HFFc6 (cell line): ENCODE measurements at places on chromosomes 6 and 20.

DNA sequence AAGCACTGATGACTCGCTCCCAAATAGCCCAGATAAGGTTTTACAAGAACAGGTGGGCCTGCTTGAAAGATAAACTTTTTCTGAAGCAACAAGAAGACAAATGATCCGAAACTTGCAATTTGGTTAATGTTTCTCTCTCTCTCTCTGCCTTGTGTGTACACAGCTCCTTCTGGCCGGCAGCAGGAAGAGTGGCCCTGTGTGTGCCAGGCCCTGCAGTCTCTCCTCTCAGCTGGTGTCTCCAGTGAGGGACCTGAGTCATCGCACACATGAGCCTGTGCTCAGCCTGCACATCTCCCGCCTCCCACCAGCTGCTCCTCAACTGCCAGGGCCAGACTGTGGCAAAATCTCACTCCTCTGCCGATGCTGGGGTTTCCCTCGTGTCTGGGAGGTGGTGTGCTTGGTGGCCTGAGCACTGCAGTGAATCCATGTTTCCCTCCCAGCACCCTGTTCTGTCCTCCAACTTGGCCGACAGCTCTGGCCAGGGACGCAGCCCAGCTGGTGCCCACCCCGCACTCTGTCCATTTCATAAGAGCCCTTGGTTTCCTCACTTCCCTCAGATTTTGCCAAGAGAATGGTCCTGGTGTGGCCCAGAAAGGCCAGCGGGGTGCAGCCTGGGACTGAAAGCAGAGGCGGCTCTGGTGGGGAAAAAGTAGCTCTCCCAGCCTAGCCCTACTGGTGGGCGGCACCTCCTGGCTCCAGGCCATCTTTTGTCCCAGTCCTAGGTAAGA, 49.4 kb downstream of the ERMARD start:
- DNase-seq, result peak; percentile 58

DNA sequence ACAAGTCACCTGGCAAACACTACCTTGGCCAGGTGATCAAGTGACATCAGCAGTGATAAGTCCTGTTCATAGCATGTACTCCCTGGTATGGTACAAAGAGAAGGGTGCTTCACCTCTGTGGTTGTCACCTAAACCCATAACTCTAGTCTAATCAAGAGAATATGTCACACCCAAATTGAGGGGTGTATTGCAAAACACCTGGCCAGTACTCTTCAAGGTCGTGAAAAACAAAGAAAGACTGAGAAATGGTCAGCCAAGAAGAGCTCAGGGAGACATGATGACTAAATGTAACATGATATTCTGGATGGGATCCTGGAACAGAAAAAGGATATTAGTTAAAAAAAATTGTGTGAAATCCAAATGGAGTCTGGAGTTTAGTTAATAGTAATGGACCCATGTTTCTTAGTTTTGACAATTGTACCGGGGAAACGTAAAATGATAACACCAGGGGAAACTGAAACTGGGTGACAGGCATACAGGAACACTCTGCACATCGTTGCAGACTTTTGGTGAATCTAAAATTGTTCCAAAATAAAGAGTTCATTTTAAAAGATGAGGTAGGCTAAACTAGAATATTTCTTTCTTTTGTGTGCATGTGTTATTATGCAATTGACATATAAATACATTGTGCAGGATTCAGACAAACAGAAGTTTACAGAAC, 262.0 kb downstream of the CDC5L start:
- DNase-seq, result peak; percentile 19

DNA sequence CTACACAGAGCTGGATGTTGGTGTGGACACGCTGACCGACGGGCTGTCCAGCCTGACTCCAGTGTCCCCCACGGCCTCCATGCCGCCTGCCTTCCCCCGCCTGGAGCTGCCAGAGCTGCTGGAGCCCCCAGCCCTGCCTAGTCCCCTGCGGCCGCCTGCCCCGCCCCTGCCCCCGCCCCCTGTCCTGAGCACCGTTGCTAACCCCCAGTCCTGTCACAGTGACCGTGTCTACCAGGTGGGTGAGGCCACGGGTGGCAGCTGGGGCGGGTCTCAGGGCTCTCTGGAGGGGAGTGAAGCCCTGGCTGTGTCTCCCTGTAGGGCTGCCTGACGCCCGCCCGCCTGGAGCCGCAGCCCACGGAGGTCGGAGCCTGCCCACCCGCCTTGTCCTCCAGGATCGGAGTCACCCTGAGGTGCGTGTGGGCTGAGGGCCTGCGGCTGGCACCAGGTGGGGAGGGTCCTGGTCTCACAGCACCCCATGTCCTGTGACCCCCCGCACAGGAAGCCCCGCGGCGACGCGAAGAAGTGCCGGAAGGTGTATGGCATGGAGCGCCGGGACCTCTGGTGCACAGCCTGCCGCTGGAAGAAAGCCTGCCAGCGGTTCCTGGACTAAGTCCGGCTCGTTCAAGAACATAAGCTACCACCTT, 2.9 kb downstream of the SLC2A4RG start:
- no peak for DNase-seq

DNA sequence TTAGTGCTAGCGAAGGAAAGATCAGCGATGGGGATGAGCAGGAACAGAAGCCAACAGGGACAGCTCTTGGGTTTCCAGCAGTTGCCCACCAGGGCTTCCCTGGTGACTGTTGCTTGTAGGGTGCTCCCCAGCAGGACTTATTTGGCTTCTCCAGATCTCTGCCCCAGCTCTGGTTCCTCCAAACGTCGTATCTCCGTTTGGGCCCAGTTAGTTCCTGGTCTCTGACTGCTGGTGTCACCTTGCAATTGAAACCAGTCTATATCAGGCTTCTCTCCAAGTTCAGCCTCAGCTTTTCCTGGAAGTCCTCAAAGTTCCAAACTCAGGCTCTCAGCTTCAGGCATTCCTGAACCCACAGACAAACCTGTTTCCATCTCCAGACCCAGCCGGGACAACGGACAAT, 70.8 kb upstream of the NXT1 start:
- no peak for DNase-seq

GRCh38 chr6:26296857-26297648, 67.9 kb upstream of the BTN3A2 start:
- DNase-seq, result peak; percentile 55

DNA sequence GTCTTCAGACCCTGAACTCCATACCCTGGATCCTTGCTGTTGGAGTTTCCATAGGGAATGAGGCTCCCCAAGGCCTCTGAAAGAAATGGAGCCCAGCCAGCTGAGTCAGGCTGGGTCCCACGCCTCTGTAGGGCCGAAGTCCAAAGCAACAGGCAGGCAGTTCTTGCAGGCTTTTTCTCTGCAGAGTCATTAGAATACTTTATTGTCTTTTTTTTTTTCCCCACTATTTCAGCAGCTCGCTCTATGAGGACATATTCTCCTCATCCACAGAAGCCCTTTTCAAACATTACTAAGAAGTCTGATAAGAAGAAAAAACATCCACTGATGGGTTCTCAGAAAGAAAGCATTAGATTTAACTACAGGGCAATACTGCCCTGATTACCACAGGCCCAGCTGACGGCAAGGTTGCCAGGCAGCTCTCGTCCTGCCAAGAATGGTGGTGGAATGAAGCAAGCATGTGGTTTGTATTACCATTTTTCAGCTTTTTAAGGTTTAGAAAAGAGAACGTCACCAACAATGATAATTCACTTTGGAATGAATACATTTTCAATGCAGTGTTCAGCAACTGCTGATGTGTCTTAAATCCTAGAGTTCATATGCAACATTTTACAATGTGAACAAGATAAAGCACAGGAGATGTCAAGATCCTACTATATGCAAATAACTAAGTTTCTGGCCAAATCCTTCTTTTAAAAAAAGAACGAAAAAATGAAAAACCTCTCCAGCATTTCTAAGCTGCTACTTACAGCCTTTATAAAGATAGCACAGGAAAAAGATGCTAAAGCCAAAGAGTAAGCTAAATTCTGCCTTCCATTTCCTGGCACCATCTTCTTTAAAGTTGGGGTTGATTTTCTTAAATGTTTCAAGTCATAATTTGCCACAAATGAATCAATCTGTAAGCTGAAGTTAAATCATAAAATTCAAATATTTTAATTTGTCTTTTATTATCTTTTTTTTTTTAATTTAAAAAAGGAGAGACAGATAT, 223.6 kb upstream of the CITED2 start:
- peak; percentile 97 for DNase-seq

DNA sequence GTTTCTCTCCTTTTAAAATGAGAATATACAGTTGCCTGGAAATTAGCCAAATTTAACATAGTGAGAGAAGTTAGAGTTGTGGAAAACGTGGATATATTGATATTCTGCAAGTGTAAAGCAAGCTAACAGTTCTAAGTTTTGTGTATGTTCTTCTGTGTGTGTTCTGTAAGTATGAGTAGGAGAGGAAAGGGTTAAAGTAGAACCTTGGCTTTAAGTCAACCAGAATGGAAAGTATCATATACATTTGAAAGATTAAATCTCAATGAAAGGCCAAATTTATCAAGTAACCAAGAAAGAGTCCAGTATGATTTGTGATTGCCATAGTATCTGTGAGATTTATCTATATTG, 30.0 kb upstream of the BAG2 start:
- no peak for DNase-seq

GRCh38 chr6:148674306-148674705, 72.5 kb upstream of the UST start:
- DNase-seq, result no peak

DNA sequence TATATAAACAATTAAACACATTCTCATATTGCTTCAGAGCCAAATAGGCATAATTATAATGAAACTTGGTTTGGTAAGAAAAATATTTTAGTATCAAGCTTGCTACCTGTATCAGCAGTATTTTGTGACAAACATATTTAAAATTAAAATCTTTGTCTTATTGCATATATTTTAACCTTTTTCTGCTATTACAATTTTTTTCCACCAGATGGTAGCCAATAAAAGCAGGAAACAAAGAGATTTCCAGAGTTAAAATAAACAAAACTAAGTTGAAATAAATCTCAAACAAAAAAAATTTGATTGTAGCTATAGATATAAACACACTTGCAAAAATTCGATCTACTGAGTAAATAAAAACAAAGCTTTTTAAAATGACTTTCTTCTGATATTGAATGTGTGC, 491.3 kb upstream of the GJE1 start:
- no peak for DNase-seq

GRCh38 chr6:17212546-17213371, 68.4 kb upstream of the RBM24 start:
- no peak for DNase-seq

DNA sequence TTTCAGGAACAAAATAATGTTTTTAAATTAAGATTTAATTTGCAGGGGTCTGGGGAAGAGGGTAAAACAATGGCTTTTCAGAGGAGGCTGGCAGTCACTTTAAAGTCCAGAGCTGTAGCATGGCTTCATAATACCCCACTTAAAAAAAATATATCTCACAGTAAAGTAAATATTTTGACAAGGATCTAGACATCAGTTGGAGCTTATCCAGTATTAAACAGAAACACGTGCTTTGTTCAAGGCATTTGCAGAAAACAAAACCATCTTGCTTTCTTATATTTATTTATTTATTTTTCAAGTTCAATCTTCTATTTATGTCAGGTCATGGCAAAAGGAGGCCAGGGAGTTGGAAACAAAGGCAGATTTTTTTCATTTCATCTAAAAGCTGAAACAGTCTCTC, 53.3 kb upstream of the PRL start:
- DNase-seq, result no peak

- DNase-seq, result peak; percentile 53
Observed at GRCh38 chr6:111601886-111602285, 3.8 kb downstream of the TRAF3IP2 start.

GRCh38 chr6:46378161-46378881, 112.9 kb downstream of the RCAN2 start:
- no peak for DNase-seq

DNA sequence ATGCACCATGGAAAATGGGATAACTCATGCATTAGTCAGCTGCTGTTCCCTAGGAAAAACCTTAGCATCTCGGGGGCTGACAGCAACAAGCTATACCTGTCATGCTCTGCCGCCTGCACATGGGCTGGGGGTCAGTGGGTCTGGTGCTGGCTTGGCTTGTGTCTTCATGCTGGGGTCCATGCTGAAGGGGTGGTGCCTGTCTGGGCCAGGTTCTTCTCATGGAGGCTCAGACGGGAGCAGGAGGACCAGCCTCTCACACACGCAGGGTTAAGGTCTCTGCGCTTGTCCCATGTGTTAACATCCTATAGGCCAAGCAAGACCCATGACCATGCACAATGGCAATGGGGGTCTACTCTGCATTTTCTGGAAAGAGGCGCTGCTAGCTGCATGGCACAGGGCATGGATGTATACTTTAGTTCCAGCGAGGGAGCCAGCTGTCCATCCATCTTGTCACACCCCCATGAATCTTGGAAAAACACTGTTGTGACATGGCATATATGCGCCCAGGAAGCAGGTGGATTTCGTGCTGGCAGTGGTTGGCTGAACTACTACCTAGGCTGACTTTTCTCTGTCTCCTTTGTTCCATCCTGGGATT, 24.6 kb upstream of the CST3 start:
- DNase-seq, result no peak

- DNase-seq, result peak; percentile 82
Observed at GRCh38 chr6:82875573-82876185, 190.0 kb downstream of the UBE3D start.

GRCh38 chr6:132268209-132268608, 133.1 kb downstream of the MOXD1 start:
- no peak for DNase-seq

DNA sequence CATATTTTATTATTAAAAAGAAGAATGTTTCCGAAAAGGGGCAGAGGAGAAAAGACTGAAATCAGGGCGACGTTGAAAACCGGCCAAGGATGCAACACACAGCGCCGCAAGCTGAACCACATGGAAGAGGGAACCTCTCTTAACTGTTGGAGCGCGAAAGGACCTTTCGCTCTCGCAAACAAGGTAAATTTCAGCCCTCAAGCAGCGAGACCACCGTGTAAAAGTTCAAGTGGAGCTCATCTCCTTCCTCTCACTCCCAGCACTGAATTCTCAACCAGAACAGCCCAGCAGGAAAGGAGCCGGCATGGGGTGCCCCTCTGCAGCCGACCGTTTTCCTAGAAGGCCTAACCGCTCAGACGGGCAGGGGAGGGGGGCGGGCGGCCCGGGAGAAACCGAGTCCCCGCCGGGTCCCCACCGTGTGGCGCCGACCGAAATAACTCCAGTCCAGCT, 621 bp downstream of the GPR63 start:
- DNase-seq, result no peak

DNA sequence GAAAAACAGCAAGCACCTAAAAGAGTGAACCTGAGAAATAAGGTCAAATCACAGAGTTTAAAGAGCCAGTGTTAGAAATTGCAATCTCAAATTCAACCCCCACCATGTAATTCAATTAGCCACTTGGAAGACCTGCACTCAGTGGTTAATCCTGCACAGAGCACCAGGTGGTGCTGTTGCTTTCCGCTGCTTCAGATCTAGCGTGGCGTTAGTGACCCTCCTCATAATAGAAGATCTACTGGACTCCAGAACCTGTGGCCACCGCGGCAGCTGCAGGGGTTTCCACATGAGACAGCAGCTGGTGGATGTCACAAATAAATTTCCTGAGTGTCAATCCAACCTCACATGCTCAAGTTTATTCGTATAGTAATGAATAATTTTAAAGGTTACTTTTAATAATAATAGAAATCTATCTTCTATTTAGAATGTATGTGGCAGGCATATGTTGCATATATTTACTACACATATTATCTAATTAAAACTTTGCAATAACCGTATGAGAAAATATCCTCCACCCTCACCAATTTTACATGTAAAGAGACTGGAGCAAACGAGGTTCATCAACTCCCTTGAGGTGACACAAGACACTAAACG, 84.4 kb downstream of the SYNE1 start:
- DNase-seq, result peak; percentile 40
